ENCODE measurements at places on chromosomes 16 and 17.

DNA sequence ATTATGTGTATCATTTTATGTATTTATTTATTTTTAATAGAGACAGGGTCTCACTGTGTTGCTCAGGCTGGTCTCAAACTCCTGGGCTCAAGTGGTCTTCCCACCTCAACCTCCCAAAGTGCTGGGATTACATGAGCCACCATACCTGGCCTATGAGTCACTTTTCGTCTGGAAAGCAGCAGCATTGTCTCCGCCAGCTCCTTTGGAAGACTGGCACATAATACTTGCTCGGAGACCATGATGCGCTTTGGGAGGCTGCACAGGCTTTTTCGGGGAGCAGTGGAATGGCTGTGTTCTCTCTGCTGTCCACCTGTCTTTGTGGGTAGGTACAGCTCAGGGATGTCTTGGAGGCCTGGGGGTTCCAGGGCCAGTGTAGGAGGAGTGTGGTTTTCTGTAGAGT is 102.2 kb downstream of the AATF start:
- peak; percentile 79 for DNase-seq

DNA sequence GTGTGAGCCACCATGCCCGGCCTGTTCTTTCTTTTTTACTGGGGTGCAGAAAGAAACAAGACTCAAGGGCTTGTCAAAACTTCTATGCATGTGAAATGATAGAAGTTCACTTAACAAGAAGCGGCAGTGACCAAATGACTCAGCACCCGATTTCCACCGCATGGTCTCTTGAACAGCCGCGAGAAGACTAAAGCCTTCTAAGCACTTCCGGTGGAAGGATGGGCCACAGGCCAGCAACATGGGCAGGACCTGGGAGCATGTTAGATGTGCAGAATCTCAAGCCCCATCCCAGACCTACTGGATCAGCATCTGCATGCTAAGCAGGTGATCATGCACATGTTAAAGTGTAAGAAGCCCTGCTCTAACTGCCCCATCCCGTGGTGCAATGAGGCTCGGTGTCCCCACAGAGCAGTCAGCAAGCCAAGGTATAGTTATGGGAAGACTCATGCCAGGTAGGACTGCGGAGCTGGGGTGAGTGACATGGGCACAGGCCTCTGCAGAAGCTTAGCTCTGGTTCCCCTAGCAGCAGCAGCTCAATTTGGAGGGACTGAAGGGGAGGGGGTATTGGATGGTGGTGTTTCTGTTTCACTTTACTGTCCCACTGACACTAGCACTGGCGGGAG is 88.5 kb upstream of the HNF1B start:
- DNase-seq = no peak

DNA sequence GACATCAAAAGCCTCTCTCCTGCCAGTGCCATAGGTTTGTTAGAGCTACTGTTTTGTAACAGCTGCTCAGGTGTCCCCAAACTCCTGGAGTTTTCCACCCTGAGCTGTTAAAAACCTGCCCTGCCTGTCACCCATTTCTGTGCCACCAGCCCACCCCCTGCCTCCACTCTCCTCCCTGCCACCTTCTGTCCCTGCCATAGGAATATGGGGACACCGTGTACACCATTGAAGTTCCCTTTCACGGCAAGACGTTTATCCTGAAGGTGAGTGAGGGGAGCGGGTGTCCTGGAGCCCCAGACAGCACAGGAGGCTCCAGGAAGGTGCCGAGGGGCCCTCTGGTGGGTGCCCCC is 5.2 kb upstream of the TCAP start:
- DNase-seq = no peak

GRCh38 chr16:53827741-53828140 is 123.8 kb downstream of the FTO start:
- no peak for DNase-seq

- no peak for DNase-seq
Measured at GRCh38 chr17:69222707-69223258, 5.8 kb downstream of the ABCA10 start.

DNA sequence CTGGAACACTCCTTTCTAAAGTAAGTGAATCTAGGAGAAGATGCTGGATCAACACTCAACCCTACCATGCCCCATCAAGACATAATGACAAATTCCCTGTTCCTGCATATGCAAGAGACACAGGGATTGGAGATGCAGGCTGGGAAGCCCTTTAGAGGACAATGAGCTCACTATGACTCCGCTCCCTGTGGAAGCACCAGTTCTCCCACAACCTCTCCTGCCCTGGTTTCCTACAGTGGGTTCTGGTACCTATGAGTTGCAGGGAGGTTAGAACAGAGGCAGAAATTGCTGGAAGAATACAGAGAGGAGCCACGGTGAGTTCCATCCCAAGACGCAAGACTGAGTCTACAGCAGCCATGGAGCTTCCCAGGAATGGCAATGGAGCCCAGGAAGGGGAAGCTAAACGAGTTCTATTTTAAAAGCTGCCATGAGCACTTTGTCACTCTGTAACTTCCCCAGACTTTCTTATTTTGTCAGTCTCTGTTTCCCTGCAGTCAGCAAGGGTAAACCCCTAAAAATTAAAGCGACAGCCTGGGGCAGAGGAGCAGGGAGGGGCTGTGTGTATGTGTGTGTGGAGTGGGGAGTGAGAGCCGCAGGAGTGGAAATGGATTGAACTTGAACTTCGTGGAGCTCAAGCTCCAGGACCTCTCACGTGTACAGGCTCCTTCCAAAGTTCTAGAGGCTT is 42.3 kb upstream of the PIK3R6 start:
- no peak for DNase-seq

- peak; percentile 76 for DNase-seq
Measured at GRCh38 chr17:40803617-40804082, 3.9 kb upstream of the KRT28 start.

DNA sequence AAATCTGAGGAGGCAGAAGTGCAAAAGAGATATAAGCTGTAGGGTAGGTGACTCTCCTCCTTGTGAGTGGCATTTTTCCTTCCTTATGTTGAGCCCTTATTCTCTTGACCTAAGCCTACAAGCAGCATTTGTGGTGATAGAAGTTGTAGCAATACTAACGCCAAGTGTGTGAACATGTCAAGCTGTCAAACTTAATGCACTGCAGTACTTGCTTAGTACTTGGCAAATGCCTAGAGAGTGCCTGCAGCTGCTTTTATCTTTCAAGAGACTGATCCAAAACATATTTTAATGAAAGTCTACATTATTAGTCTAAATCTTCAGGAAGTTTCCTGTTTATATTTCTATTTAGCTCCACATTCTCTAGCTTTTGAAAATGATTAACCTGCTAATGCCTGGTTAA is 83.2 kb downstream of the CNTNAP4 start:
- no peak for DNase-seq

DNA sequence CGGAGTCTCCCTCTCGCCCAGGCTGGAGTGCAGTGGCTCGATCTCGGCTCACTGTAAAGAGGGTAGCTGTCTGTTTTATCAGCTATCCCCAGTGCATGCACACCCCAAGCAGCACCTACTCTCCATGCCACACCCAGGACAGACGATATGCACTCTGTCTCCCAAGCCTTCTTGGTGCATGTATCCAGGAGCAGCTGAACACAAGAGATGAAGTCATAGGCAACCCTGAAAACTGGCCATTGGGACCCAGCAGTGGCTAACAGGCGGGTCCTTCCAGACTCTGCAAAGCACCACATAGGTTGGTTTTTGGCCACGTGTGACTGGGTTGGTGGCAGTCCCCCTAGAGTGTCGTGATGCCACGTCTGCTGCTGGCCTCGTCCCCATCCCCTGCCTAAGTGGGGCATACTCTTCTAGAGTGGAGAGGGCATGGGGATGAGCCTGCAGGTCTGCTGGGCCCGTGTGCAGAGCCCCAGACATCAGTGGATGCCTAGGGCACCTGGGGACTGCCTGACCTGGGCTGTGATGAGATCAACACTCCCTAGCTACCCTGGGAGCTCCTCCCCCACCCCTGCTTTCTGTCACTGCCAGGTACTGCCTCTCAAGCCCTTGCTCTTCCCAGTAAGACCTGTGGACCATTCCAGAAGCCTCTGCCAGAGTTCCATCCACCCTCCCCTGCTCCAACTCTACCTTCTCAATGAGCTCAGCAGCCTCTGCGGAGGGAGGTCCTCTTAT is 9.3 kb downstream of the PDE6G start:
- no peak for DNase-seq

- DNase-seq = no peak
Measured at GRCh38 chr17:81576621-81577277, 24.6 kb upstream of the FAAP100 start.

DNA sequence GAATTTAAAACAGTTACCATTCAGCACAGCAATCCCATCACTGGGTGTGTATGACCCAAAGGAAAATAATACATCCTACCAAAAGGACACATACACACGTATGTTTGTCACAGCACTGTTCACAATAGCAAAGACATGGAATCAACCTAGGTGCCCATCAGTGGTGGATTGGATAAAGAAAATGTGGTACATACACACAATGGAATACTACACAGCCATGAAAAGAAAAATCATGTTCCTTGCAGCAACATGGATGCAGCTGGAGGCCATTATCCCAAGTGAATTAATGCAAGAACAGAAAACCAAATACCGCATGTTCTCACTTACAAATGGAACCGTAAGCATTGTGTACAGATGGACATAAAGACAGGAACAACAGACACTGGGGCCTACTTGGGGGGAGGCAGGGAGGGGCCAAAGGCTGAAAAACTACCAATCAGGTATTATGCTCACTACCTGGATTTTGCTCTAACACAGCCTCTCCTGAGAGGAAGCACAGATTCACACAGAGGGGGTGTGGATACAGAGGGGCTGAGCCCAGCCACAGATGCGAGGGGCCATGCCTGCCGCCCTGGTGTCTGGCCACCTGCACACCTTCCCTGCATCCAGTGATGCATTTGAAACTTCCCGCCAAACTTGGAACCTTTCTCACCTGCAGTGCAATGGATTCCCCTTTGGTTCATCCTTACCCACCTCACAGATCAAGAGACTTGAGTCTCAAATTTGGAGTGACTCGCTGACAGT is 55.9 kb downstream of the USP22 start:
- DNase-seq = no peak

- DNase-seq = no peak
Measured at GRCh38 chr16:64094992-64095634, 1026.8 kb downstream of the CDH11 start.

DNA sequence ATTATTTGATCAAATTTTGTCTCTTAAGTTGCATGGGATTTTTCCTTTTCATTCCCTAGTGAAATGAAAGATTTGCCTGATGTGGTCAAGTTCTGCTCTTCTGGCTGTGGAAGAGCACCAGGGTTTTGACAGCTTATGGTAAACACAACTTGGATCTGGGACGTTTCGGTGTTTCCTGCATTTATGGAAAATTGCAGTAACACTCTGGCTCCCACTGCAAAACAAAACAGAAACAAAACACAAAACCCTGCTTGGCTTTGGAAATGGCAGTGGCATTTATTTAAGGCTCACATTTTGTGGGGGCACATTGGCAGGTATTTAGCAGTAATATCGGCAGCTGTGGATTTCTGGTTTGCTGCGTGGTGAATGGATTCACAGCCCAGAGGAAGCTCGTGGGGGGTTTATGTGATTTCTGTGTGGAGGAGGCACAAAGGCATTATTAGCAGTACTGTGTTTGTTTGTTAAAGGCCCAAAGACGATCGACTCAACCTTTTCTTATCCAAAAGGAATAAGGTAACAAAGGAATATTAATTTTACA is 377.8 kb downstream of the SNX29 start:
- no peak for DNase-seq

- DNase-seq = peak; percentile 42
Measured at GRCh38 chr16:57830890-57831484, 28.7 kb upstream of the KIFC3 start.

GRCh38 chr16:81823111-81823510 is 44.0 kb downstream of the PLCG2 start:
- DNase-seq = no peak

DNA sequence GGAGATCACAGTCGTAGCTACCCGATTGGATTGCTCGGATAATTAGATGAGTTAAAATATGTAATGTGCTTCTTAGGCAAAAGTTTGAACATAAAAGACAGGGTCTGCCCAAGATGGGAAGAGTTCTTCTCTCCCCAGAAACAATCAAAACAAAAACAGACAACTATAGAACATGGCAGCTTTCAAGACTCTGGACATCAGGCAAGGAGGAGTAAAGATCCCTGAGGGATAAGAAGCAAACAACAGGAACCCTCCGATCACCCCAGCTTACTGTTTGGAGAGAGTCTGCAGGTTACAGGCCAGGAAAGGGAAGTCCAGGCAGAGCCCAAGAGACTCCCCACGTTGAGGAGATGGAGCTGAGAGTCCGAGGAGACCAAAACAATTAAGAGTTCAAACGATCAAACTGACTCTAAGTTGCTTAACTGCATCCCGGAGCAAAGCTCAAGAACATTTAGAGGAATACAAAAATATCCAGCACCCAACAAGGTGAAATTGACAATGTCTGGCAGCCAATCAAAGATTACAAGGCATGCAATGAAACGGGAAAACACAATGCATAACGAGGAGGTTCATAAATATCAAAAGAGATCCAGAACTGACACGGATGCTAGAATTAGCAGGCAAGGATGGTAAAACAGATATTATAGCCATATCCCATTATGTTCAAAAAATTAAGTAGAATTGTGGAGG is 3.9 kb downstream of the ASGR2 start:
- DNase-seq = no peak

- peak; percentile 82 for DNase-seq
Measured at GRCh38 chr17:45228763-45229539, 7.3 kb downstream of the FMNL1 start.

GRCh38 chr17:59783221-59784047 is 76.0 kb downstream of the VMP1 start:
- peak; percentile 53 for DNase-seq

- no peak for DNase-seq
Measured at GRCh38 chr16:6032438-6032837, 934.8 kb upstream of the EEF2KMT start.

- no peak for DNase-seq
Measured at GRCh38 chr16:263944-264343, 11.8 kb downstream of the RGS11 start.

- DNase-seq = peak; percentile 74
Measured at GRCh38 chr17:8125947-8126490, 2.1 kb upstream of the HES7 start.

GRCh38 chr17:77316191-77316641 is 175.4 kb downstream of the SEC14L1 start:
- peak; percentile 91 for DNase-seq

DNA sequence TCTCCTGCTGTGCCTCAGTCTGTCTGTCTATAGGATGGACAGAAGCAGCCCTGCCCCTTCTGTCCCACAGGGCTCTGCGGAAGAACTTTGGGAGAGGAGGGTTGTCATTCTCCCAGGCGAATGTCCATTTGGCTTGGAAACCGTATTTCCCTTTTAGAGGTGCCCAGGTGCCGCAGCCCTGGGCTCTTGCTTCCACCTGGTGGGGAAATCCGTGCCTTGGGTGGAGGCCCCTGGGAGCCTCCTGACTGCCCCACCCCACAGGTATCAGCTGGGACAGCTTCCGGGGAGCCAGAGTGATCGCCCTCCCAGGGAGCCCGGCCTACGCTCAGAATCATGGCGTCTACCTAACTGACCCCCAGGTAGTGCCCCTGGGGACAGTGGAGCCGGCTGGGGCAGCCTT is 12.7 kb downstream of the FCSK start:
- DNase-seq = no peak
